ENCODE measurements at places on chromosomes 4 and X. TPM values are rescaled to one million over a fixed set of nuclear protein-coding genes. Genes with fewer than 3 reads are reported as not detected.

Gene SATL1
- total RNA-seq: not detected

Gene BMX
- total RNA-seq: not detected

Gene AVPR2
- not detected for total RNA-seq

Gene PI4K2B
- total RNA-seq: 14.4 TPM

Gene AFAP1
- 2.9 TPM for total RNA-seq

Gene NUDT10
- total RNA-seq: not detected

Gene NIPAL1
- total RNA-seq: 16.5 TPM

Gene MAML3
- 11.8 TPM for total RNA-seq

Data from HT-29 (cell line).